ENCODE measurements at places on chromosomes 3 and 15.

DNA sequence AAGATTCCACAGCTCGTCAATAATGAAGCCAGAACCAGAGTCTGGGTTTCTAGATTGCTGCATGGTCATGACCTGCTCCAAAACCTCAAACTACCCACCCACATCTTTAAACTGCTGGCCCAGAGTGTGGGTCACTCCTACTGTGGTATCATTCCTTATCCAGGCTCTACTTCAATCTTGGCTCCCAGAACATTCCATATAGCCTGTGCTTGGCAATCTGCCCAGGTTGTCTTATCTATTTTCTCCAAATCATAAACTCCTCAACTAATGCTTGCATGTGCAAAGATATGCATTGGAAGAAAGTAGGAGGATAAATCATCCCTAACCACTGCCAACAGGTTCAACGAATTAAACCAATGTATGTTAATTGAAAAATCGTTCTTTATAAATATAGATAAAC lies 169.7 kb downstream of the ANXA2 start:
- DNase-seq: no peak

DNA sequence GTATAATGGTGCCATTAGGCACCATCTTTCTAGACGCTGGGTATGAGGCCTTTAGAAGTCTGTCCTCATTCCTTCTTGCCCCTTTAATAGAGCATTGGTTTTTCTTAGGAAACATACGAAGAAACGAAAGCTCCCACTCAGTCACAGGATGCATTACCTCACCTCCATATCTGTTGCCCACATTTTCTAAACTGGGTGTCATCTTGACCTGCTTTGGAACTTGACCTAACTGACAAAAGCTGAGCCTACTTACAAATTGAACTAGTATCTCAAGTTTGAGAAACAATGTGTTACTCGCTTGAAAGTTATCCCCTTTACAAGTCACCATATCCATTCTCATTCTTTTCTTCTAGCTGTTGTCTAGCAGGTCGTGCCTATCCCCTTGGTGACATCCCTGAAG lies 102.7 kb downstream of the VPS8 start:
- no peak for DNase-seq

DNA sequence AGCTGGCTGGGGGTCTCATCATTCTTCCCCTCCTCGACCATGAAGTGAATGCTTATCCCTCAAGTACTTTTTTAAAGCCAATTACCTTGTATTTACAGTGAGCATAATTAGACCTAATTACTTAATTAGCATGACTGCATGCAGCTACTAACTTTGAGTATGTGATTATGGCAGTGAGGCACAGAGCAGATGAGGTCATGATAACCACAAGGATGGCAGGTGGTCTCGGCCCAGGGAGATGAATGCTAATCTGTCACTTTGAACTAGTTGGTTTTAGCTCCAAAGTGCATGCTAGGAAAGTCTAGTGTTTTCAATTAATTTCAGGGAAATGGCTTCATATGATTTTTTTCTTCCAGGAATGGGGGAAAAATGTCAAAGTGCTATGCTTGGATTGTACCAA lies 233.8 kb downstream of the NTRK3 start:
- no peak for DNase-seq

GRCh38 chr15:95814908-95815307 lies 515.6 kb upstream of the NR2F2 start:
- DNase-seq: no peak

GRCh38 chr3:171176244-171176933 lies 149.9 kb upstream of the SLC2A2 start:
- no peak for DNase-seq

- peak; percentile 52 for DNase-seq
Observed at GRCh38 chr3:23324745-23325144, 121.6 kb downstream of the UBE2E2 start.

DNA sequence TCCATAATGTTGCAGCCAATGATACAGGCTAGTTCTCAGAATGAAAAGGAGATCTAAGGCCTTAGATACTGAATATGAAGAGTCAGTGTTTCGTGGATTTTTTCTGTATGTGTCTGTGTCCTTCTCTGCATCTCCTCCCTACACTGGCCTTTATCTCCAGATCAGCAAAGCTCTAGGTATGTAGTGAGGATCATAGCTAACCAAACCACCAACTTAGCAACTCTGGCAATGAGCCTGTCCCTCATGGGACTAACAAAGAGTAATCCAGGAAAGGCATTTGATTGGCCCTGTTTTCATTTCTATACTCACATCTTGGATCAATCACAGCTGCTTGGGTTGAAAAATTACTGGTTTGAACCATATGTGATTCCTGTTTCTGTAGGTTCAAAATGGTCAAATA lies 18.6 kb upstream of the CNTN3 start:
- no peak for DNase-seq

DNA sequence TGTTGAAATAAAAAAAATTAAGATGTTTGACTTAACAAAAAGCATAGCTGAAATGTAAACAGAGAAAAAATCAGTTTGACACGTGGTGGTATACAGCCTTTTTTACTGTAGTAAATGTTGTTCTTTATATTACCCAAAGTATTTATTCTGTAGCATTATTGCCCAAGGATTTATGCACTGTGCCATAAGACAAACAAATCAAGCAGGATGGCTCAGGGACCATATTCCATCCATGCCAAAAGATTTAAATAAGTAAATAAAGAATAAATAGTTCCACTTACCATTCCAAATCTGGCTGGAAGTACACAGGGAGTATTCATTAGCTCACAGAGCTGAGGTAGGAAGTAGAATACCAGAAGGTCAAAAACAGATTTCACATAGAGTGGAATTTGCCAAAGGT lies 666.7 kb upstream of the CADM2 start:
- no peak for DNase-seq

GRCh38 chr15:62647202-62647842 lies 395.2 kb upstream of the TPM1 start:
- no peak for DNase-seq

GRCh38 chr15:73982222-73982962 lies 9.7 kb downstream of the STOML1 start:
- peak; percentile 49 for DNase-seq

DNA sequence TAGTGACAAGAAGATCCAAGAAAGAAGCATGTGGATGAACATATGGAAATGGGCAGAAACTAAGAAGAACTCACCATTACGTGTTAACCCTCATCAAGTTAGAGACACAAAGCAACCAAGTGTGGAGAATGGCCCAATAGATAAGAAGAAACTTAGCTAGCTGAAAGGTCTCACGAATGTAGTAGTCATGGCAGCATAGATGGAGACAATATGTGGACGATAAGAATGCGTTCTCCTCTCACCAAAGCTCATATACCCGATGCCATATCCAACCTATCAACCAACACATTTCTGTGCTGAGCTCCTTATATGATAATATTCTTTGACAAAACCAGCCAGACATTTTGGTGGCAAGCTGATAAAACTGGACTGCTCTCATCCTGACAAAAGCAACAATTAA lies 15.1 kb upstream of the CLDN1 start:
- DNase-seq: no peak

GRCh38 chr3:104591776-104592175 lies 774.9 kb upstream of the ALCAM start:
- no peak for DNase-seq

GRCh38 chr3:64832098-64832497 lies 144.3 kb upstream of the ADAMTS9 start:
- no peak for DNase-seq

DNA sequence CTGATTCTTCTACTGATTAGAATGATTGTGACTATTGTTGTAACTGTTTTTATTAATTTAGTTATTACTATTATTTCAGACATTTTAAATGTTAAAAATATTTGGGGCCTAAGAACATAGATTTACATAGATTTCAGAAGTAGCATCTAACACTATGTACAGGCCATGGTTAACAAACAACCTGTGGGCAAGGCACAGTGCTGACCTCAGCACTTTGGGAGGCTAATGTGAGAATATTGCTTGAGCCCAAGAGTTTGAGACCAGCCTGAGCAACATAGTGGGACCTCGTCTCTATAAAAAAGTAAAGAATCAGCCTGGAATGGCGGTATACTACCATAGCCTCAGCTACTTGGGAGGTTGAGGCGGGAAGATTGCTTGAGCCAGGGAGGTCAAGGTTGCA lies 69.1 kb upstream of the CNTN4 start:
- no peak for DNase-seq

DNA sequence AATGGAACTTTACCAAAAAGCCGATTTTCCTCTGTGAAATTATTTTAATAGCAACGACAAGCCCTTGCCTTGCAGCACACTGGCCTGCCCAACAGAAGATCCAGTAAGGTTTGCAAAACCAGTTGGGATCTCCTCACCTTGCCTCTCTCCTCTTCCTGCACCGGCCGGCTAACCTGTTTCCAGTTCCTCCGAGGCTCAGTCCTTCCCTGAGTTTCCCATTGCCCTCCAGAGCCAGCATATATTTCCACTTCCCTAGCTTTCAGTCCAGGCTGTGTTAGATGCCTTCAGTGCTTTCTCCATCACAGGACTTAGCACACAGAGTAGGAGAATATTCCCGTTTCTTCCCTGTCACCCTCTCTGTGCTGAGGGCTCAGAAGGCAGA lies 60.3 kb downstream of the NOX5 start:
- DNase-seq: no peak

GRCh38 chr15:85905751-85906450 lies 111.2 kb upstream of the KLHL25 start:
- no peak for DNase-seq

DNA sequence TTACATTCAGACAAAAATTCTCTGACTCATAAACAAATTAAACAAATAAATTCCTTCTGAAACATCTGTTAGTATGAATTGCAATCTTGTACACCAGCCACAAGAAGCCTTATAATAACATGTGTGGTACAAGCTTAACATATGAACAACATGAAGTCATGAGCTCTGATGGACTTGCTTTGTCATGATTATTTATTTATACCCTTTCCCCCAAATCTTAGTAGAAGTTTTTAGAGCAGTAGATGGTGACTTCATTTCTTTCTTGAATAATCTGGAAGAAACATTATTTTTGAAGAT lies 633.4 kb downstream of the EPHA3 start:
- DNase-seq: no peak

DNA sequence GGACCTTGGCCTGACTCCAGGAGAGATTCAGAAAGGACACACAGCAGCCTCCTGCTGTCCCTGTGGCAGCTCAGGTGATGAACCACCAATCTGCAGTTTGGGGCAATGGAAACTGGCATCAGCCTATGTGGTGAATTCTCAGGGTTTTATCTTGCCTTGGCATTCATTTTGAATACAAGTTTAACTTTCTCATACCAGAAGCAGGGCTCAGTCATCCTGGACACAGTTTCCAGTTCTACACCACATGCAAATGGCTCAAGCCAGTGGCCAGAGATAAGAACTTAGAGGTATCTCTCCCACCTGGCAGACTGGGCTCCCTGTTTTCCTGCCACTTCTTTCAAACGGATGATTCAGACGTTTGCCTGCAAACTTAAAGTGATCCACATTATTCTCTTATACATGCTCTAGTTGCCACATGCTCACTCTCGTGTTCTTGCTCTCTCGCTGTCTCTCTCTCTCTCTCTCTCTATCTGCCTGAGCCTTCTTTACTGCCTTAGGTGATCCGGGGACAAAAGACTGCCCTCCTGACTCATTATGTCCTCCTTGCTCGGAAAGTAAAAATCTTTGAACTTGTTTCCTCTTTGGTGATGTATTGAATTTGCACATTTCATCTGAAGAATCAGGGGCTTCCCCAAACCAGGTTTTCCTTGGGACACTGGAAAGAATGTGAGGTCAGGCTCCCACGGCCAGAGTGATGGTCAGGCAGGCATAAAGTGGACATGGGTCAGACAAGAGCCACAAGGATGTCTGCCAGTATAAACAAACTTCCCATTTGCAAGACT lies 99.6 kb upstream of the STT3B start:
- no peak for DNase-seq

- peak; percentile 48 for DNase-seq
Observed at GRCh38 chr3:101829437-101829830, 19.9 kb upstream of the NFKBIZ start.

DNA sequence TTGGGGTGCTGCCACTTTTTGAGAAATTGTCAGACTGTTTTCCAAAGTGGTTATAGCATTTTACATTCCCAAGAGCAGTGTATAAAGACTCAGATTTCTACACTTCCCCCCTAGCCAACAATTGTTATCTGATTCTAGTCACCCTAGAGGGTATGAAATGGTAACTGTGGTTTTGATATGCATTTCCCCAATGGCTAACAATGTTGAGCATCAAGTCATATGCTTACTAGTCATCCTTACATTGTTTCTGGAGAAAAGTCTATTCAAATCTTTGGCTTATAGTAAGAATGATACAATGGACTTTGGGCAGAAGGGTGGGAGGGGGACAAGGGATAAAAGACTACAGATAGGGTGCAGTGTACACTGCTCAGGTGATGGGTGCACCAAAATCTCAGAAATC lies 73.3 kb downstream of the CSNK1G1 start:
- DNase-seq: no peak

- no peak for DNase-seq
Observed at GRCh38 chr3:160044121-160044520, 55.5 kb downstream of the IL12A start.

- DNase-seq: no peak
Observed at GRCh38 chr3:69014022-69014580, 617 bp upstream of the EOGT start.

- DNase-seq: no peak
Observed at GRCh38 chr3:51338632-51339031, 46.5 kb upstream of the MANF start.

DNA sequence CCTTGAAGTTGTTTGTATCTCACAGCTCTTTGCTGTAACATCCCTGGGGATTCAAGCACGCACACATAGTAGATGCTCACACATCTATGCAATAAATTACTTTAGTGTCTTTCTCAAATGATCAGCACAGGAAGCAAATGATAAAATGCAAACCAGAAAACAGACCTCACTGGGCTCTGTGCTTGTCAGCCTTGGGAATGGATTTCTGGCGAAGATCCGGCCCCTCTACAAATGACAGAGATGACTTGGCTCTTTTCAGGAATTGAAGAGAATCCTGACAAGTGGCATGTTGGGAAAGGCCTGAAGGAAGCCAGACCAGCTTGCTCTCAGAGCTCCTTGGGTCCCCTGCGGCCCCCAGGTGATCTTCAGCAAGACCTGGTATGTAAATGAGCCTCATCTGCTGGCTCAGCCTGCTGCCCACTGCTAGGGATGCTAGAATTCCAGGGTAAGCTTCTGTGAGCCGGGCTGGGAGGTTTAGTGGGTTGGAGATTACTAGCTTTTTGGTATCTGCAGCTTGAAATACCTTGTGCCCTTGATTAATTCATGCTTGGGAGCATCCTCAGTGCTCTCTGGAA lies 54.1 kb downstream of the LPP start:
- DNase-seq: no peak

DNA sequence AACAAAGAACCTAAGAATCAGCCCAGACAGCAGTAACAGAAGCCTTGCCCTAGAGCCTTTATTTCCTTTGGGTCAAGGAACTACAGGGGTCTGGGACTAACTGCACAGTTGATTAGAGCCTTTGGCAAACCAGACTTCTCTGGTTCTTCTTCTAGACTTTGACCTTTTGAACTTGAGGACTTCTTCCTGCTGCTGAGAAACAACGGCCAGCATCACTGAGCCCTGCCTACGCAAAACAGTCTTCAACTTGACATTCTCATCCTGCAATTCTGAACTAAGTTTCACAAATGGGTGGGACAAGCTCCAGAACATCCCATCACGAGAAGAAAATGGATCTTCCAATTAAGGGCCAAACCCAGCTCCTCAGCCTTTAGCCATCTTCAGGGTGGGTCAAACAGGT lies 31.4 kb downstream of the CMTM6 start:
- DNase-seq: no peak

Data from B cell (primary cell).